ENCODE measurements at places on chromosomes 3 and 15.

GRCh38 chr3:29245441-29245840 is 35.4 kb upstream of the RBMS3 start:
- no peak for DNase-seq

DNA sequence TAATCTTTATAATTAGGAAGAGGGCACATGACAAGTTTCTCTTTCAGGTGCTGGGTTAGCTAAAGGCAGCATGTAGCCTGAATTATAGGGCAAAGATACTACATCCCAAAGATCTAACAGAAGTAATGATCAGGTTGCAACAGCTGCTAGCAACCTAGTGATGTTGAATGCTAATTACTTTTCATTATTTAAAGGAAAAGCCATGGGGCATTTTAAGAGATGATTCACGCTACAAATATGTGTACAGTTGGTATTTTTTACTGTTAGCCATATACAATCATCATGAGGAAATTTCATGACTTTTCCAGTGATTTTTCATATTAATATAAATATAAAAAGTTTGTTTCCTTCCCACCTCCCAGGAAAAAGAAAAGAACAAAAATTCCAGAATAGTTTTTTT is 43.0 kb downstream of the NEK10 start:
- DNase-seq = no peak

- no peak for DNase-seq
Measured at GRCh38 chr15:31609906-31610305, 283.3 kb downstream of the KLF13 start.

GRCh38 chr15:50377867-50378751 is 23.1 kb upstream of the GABPB1 start:
- peak; percentile 79 for DNase-seq

- DNase-seq = no peak
Measured at GRCh38 chr15:40877694-40878093, 3.7 kb upstream of the RHOV start.
